NCI-H446 (cell line): ENCODE measurements at places on chromosomes 11 and 22.

- DNase-seq = no peak
These were observed 45.9 kb downstream of the DSCAML1 start for GRCh38 chr11:117750916-117751662.

DNA sequence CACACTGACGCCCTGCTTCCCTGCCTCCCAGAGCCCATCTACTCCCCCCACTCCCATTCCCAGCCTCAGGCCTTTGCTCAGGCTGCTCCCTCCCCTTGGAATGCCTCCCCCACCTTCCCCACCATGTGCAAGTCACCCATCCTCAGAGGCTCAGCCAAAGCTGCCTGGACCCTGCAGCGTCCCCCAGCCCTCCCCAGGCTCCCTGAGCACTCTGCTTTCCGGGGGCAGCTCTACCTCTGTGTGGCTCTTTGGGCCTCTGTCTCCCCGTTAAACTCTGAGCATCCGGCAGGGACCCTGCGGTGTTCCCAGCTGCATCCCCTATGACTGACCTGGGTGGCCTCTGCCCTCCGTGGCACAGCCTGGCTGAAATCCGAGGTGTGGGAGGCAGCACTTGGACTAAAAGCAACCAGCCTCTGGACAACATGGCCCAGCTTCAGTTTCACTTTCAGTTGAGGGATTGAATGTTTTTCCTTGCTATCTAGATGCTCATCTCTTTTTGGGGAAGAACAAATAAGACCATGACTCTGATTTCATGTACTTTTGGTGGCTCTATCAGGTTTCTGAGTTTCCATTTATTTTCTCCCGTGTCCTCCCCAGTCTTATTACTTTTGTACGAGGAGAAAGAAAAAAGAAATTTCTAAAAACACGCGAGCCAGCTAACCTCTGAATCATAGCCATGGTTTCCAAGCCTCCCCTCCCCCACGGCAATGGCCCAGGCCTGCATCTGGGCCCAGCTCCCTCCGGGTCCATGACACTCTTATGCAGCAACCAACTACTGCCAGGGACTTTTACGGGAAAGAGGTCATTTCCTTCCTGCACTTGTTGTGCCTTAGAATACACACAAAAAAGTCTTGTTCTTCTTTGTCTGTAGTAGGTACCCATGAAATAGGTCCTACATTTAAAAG is 3.8 kb downstream of the APOL3 start:
- DNase-seq = no peak

DNA sequence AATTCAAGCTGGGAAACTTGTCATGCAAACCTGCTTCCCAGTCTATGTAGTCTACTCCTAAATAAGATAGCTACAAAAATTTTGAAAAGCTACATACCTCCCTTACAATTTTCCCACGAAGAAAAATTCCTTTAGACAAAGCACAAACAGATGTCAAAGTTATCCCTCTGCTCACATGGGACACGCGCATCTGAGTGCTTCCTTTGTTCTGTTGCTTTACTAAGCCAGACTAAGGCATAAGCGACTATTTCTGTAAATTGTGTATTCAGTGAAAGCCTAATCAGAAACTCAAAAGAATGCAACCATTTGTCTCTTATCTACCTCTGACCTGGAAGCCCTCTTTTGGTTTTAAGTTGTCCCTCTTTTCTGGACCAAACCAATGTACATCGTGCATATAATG is 583.7 kb upstream of the B3GAT1 start:
- DNase-seq = no peak

- DNase-seq = peak; percentile 18
These were observed 821 bp downstream of the CELF1 start for GRCh38 chr11:47552056-47552565.

DNA sequence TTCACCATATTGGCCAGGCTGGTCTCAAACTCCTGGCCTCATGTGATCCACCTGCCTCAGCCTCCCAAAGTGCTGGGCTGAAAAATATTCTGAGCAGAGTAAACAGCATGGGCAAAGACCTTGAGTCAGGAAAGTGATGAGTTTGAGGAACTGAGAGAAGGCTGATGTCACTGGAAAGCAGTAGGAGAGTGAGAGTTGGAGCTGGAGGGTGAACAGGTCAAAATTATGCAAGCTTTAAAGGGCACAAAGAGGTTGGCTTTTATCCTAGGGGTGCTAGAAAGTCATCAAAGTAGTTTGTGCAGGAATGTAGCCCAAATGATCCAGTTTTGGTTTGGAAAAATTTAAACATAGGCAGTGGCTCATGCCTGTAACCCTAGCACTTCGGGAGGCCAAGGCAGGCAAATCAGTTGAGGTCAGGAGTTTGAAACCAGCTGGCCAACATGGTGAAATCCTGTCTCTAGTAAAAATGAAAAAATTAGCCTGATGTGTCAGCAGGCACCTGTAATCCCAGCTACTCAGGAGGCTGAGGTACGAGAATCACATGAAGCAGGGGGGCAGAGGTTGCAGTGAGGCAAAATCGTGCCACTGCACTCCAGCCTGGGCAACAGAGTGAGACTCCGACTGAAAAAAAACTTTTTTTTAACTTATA is 44.7 kb upstream of the CXCR5 start:
- DNase-seq = no peak

GRCh38 chr11:46050003-46050461 is 71.2 kb downstream of the PHF21A start:
- DNase-seq = no peak

DNA sequence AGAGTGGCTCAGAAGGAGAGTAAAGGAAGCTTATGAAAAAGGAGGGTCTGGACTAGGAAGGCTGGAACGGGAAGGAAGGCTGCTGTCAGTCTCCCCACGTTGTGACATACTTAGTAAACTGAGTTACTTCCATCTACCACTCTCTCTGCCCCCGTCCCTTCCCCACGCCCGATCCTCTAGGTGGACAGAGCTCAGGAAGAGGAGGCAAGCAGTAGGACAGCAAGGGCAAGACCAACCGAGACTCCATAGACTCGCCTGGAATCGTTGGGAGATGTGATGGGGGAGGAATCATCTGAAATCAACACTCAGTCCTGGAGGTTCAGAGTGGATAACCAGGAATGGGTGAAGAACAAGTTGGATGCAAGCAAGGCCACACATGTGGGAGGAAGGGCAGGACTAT is 240.7 kb downstream of the BUD13 start:
- DNase-seq = no peak

DNA sequence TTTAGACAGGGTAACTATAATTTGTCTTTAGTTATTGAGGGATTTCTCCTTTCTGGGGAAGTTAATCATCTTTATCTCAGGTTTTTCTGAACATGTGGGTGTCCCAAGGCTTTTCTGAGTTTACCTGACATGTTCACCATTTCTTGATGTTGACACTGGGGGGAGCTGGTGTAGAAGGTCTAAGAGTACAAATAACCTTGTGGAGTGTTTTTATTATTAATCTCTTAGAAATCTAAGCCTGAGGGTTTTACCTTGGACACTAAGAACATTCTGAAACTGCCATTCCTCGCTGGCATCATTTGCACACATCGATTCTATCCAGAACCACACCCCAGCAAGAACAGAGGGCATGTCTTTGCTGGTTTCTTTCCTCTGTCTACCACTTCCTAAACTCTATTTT is 15.6 kb upstream of the C11orf91 start:
- DNase-seq = peak; percentile 5
